ENCODE measurements at places on chromosomes 6 and 20. TPM values are rescaled to one million over a fixed set of nuclear protein-coding genes. Genes with fewer than 3 reads are reported as not detected.

Gene COQ3
- 14.1 TPM for total RNA-seq

Gene VSX1
- not detected for total RNA-seq

GRCh38 chr6:77440206-77440976 is 22.9 kb downstream of the HTR1B start:
- no peak for DNase-seq

- no peak for DNase-seq
Measured at GRCh38 chr6:38603966-38604365, 35.8 kb downstream of the BTBD9 start.

DNA sequence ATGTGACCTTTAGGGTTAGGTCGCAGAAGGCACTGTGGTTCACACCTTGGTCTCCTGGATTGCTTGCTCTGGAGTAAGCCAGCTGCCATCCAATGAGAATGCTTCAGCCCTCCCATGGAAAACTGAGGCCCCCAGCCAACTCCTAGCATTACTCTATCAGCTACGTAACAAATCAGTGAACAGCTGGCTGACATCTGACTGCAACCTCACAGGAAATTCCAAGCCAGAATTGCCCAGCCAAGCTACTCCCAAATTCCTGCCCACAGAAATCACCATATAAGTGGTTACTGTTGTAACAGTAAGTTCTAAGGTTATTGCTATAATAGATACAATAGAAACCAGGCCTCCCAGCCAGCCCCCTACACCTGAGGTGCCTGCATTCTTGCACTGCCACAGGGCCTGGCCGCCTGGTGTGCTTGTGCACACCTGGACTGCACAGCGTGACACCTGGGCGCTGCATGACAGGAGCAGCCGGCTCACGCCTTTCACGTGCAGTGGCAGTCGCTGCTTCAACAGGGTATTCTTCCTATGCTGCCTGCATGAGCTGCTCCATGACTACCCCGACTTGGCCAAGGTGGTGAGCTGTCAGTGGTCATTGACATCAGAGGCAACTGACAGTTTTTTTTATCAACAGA is 429.7 kb upstream of the RUNX2 start:
- DNase-seq = no peak

- DNase-seq = no peak
Measured at GRCh38 chr20:19473216-19473921, 260.9 kb downstream of the SLC24A3 start.

- no peak for DNase-seq
Measured at GRCh38 chr6:53593001-53593488, 48.1 kb upstream of the GCLC start.

DNA sequence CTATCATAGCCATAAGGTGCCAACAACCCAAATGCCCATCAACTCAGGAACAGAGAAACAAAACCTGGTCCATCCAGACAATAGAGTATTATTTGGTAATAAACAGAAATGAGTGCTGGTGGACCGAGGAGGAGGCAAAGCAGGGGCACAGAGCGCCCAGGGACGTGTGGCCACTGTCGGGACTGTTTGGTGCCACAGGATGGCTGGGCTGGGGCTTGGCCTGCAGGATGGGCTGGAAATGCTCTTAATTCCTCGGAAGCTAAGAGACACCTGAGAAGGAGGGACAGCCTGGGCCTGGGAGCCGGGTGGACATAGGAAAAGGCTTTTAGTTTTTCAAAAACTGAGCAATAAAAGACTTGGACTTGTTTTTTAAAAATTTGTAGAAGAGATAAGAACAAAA is 216.4 kb downstream of the DLL1 start:
- DNase-seq = no peak

DNA sequence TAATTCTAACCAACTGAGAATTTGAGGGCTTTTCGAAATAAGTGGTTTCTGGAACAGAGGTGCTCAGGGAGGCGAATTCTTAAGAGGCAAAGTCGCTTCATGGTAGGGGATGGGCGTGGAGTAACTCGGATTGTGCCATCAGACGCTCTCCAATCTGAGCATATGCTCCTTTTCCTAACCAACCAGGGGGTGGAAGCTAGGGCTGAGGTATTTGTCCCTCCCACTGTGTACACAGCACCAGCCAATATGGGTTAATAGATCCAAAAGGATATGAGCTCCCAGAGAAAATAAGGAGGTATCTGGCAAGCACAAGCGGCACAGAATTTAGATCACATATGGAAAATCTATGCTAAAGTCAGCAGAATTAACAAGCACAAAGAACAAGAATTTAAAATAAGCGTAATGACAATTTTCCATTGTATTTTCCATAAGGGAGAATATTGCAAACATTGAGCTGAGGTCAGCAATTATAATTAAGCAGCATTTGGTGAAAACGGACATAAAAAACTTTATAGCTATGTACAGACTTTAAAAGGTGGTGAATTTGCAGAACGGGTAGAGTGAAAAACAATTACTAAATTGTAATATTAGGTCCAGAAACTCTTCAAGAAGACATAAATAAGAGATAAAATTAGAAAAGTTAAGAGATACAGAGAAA is 55.0 kb upstream of the PHACTR1 start:
- no peak for DNase-seq

Gene TOX2
- 1.5 TPM for total RNA-seq

Gene RAMACL
- 0.52 TPM for total RNA-seq

DNA sequence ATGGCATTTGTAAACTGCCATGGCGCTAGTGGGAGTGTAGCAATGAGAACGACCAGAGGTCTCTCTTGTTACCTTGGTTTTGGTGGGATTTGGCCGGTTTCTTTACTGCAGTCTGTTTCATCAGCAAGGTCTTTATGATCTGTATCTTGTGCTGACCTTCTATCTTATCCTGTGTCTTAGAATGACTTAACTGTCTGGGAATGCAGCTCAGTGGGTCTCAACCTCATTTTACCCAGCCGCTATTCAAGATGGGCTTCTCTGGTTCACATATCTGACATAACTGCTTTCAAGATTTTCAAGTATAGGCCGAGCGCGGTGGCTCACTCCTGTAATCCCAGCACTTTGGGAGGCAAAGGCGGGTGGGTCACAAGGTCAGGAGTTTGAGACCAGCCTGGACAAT is 1.9 kb upstream of the SFT2D1 start:
- no peak for DNase-seq

DNA sequence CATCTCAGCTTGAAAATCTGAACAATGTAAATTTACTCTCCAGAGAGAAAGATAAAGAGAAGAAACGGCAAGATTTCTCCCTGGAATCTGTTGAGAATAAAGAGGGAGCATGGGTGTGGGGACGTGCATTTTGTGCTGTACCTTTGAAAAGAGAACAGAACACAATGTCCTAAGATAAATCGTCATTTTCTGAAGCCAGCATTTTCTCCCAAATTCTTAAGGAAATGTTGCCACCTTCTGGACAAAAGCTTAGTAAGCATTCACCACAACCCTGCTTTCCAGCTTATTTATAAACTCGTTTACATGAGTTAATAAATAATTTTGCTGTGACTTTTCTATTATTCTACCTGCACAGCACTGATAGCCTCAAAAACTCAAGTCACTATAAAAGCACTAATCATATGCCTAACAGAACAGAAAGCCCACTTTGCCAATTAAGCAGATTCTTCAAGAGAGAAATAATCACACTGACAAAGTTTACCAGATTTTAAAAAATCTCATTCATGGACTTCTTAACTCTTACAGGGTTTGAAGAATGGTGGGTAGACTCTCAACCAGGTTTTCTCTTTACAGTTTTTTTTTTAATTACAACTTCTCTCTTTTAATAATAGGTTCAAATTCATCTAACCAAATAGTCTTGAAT is 155.8 kb downstream of the MBOAT1 start:
- DNase-seq = no peak

Gene FAM217A
- total RNA-seq = not detected

Gene PDYN
- total RNA-seq = not detected

DNA sequence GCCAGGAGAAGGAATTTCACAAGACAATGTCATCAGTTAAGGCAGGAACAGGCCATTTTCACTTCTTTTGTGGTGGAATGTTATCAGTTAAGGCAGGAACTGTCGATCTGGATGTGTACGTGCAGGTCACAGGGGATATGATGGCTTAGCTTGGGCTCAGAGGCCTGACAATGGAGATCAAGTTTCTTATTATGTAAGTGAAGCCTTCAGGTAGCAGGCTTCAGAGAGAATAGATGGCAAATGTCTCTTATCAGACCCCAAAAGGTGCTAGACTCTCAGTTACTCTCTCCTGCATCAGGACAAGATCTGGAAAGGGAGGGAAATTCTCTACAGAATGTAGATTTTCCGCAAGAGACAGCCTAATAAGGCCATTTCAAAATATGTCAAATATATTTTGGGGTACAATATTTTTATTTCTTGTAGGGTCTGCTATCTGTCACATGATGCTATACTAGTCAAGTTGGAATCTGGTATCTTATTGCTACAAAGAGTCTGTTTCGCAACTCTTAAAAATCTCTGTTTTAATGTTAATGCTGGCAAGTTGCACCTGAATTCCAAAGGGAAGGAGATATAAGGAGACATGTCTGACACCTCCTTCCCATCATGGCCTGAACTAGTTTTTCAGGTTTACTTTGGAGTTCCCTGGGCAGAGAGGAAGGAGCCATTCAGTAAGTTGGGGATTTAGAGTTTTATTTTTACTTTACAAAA is 48.8 kb downstream of the TRDN start:
- DNase-seq = no peak

- DNase-seq = no peak
Measured at GRCh38 chr20:18431206-18431605, 35.6 kb downstream of the DZANK1 start.

GRCh38 chr6:163605385-163606097 is 191.0 kb downstream of the QKI start:
- no peak for DNase-seq

Gene BHLHE23
- not detected for total RNA-seq

DNA sequence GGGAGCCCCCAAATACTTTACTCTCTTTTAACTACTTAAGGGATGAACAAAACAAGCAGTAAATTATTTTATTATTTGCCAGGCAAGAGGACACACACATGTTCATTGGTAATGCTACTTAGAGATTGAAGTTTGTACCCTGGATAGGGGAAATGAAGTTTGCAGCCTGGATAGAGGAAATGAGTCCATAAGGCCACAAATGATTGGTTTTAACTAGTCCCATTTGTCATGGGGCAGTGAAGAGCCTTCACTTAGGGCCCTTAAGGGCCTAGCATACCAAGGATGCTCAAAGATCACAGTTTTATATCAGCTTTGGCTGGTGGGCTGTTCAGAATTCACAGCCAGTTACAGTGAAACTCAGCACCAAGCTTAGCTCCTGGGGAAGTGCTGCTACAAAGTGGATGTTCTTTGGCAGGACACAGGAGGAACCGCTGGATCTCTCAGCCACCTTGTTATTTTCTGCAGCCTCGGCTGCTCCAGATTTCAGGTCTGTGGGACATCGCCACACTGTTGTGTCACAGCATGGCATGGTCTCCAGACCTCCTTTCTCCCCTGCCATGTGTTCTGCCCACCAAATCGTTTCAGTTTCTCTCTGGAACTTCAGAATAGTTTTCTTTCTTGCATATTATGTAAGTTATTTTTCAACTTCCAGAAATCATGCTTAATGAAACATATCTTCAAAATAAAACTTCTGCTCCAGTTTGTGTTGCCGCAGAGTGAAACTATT is 41.8 kb downstream of the NCOA7 start:
- DNase-seq = no peak

- peak; percentile 45 for DNase-seq
Measured at GRCh38 chr20:64111841-64112641, 4.7 kb upstream of the NPBWR2 start.

GRCh38 chr6:7052443-7053011 is 55.2 kb upstream of the RREB1 start:
- no peak for DNase-seq

DNA sequence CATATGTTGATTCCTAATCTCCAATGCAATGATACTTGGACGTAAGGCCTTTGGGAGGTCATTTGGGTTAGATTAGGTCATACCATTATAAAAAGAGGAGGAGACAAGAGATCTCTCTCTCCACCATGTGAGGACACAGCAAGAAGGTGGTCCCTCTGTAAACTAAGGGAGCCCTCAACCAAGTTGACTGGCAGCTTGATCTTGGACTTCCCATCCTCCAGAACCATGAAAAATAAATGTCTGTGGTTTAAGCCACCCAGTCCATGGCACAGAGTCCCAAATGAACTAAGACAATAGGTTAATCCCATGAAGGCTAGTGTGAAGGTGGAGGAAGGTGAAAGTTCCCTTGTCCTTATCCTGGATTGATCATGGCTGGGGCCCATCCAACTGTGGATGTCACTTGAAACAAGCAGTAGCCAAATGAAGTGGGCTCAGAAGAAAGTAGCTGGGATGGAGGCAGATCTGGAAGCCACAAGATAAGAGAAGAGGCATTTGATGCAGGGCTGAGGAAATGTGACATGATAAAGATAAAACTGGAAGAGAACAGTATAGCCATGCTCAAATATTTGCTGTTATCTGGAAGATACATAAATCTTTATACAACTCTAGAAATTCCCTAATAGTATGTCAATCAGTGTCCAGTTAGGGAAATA is 99.9 kb downstream of the BANF2 start:
- DNase-seq = no peak

DNA sequence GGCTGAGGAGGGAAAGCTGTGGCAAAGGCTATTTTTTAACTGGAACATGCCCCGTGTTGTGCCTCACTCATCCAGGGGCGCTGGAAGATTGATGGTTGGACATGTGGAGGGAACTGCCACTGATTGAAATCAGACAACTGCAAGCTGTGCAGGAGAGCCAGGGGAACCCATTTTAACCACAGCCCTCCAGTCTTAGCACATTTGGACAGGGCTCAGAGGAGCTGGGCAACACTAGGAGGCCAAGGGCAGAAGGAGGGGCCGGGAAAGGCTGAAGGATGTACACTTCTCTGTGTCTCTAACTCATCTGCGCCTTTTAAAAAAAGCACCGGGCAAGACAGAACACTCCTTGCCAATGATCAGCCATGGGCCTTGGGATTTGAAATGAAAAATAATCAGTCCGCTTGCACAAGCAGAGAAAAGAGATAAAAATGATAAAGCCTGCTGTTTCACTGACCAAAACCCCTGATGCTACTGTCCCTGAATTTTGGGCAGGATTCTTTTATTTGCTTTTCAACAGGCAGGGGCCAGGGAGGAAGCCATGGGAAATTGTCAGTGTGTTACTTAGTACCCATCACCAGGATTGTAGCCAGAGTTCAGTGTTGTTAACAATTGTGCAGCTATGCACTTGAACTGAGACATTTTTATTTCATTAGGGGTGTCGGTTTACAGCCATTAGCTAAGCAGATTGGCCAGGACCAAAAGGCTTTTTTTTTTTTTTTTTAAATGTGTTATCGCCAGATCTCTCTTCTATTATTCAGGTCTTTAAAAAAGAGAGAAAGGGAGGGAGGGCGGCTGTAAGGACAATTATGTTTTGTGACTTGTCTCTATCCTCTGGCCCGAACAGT is 109.3 kb upstream of the EYA4 start:
- DNase-seq = no peak

GRCh38 chr20:58890518-58891085 is 38.1 kb downstream of the GNAS start:
- DNase-seq = peak; percentile 62

DNA sequence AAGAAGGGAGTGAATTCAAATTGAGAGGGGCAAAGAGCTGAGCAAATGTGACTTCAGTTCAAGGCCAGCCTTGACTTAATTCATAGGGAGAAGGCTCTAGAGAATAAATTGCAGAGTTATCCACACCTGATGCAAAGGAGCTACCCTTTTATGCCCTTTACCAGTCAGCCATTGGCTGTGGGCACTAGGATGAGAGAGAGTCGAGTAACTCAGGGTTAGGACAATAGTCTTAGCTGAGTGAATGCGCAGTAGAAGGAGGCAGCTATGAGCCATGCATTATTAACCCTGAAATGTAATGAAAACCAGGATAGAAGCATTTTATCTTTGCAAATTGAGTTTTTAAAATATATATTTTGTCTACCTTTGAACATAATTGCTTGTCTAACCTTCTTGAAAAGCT is 63.0 kb upstream of the TINAG start:
- no peak for DNase-seq
